ENCODE measurements at places on chromosomes 2 and 18.

DNA sequence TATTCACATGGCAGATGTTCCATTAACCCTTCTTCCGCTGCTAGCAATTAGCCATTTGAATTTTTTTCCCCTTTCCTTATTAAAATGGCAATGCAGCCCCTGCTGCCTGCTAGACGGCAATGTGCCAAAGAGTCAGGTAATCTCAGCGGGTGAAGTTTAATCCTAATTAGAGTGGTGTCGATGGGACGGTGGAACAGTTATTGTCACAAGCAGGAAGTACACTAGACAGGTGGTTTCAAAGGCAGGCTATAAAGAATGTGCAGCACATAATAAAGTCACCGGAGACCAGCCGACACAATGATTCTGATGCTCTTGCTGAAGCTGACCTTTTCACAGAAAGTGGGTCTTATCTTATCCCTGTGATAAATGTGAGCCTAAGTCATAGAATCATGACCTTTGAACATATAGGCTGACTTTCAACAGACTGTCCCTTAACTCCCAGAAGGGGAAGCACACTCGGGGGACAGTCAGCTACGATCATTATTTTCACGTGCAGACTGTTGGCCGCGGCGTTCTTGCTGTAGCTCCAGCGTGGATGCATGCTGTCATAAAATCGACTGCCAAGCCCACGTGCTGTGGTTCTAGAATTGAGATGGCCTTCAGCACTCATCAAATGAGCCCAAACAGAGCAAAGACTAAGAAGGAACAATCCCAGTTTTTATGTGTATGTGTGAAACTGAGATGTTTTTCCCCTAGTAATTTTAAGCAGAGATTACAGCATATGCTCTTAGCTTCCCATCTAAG lies 926.2 kb upstream of the SOX11 start:
- no peak for DNase-seq

GRCh38 chr2:64276417-64277095 lies 132.3 kb upstream of the PELI1 start:
- DNase-seq: no peak

- DNase-seq: no peak
These were observed 83.5 kb downstream of the COBLL1 start for GRCh38 chr2:164757934-164758695.

- no peak for DNase-seq
These were observed 13.9 kb downstream of the GDF7 start for GRCh38 chr2:20680744-20681375.

- DNase-seq: no peak
These were observed 112.2 kb downstream of the ZNF385B start for GRCh38 chr2:179749210-179749609.

GRCh38 chr2:55154525-55155030 lies 77.5 kb downstream of the CLHC1 start:
- no peak for DNase-seq

- no peak for DNase-seq
These were observed 48.8 kb upstream of the DNAJC10 start for GRCh38 chr2:182667315-182667695.
